ENCODE measurements at places on chromosomes 1 and 21.
A peak's percentile ranks its signal among the peaks of the same experiment; 100 is the strongest.

DNA sequence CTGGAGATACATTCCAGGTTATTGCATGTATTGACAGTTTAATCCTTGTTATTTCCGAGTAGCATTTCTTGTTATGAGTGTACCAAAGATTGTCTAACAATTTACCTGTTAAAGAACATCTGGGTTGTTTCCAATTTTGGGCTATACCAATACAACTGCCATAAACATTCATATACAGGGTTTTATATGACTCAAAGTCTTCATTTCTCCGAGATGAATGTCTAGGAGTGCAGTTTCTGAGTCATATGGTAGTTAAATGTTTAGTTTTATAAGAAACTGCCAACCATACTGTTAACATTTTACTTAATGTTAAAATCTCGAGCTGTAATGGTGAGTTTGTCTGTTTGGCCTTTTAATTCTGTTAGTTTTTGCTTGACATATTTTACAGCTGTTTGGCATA, 10.0 kb downstream of the RAB4A start:
- no peak for DNase-seq

DNA sequence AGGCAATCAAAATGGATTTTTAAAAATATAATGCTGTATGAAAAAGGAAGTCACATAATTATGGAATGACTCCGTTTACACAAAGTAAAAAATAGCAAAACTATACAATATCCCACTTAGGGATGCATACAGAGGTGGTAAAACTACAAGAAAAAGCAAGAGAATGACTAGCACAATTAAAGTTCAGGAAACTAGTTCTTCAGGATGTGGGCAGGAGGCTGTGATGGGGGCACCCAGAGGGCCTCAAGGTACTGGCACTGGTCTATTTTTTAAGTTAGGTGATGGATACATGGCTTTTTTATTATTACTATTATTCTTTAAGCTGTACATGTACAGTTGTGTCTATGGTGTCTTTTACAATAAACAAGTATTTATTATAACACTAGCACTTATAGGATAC, 1.4 kb upstream of the ZC3H12A start:
- no peak for DNase-seq

GRCh38 chr1:53562291-53562980, 103.2 kb downstream of the DMRTB1 start:
- DNase-seq = no peak

DNA sequence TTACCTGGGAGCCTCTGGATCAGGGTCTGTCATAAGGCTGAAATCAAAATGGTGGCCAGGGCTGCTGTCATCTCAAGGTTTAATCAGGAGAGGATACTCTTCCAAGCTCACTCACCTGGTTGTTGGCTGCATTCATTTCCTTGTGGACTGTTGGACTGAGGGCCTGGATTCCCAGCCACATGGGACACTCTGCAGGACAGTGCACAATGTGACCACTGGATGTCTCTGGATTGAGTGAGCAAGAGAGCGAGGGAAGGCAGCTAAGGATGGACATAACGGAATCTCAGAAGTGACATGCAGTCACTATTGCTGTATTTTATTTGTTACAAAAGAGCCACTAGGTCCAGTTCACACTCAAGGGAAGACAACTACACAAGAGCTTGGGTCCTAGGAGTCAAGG, 229.1 kb downstream of the S1PR1 start:
- no peak for DNase-seq

DNA sequence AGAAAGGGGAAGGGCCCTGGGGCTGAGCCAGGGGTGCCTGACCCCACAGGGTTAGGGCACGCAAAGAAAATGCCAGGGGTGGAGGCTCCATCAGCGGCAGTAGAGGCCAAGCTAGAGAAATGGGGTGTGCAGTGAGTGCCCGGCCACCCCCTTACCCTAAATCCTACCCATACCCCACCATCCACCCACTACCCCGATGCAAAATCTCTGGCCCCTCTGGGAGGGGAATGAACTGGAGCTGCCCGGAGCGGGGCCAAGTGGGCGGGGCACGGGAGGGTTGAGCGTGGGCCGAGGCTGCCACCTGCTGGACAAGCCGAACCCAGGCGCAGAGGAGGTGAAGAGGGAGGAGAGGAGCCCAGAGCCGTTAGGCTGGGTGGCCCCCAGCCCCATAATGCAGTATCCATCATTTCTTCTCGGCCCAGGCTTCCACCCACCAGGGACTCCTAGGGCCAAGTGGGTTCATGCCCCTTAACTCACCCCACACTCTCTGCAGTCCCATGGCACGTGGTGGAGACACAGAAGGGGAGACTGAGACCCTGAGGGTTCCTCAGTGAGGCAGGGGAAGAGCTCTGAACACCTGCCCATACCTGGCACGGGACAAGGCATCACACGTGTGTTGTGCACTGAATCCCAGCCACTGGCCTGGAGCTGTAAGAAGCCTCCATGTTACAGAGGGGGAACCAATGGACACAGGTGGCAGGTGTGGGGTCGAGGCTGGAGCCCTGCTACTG, 1.4 kb upstream of the C1QC start:
- peak; percentile 43 for DNase-seq

- no peak for DNase-seq
Measured at GRCh38 chr1:236421850-236422516, 27.9 kb downstream of the EDARADD start.

Data from endothelial cell of umbilical vein (primary cell).